ENCODE measurements at places on chromosomes 12 and 14. TPM values are rescaled to one million over a fixed set of nuclear protein-coding genes. Genes with fewer than 3 reads are reported as not detected.

- no peak overlapping the region for H3K4me3 ChIP-seq
- H3K27me3 ChIP-seq = no peaks in the 10 kb centered on the region
- H3K27ac ChIP-seq = no peak overlapping the region
- H3K36me3 ChIP-seq = no peaks in the 10 kb centered on the region
Measured at GRCh38 chr14:22448035-22448904, 140.8 kb downstream of the DAD1 start.

GRCh38 chr12:12779529-12779928, 5.9 kb upstream of the APOLD1 start:
- DNase-seq = no peak
- H3K27me3 ChIP-seq = no peaks in the 10 kb centered on the region
- H3K27ac ChIP-seq = no peak overlapping the region
- no peak overlapping the region for H3K4me3 ChIP-seq
- no peaks in the 10 kb centered on the region for H3K36me3 ChIP-seq
- peaks cover 2% of the 10 kb centered on the region for H3K4me1 ChIP-seq

DNA sequence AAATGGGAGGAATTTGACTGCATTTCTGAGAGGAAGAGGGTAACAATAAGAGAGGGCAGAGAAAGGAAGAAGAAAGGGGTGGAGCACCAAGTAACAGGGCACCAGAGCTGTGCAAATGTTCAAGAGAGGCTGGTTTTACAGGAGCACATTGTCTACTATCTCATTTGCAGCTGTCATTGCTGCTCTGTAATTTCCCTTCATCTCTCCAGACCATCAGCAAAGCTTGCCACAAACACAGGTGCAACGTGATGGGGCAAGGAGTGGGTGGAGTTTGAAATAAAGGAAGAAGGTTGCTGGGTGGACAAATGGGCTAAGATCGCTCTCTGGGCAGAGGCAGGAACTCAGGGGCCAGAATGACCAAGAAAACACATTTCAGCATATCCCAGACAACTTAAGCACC, 47.9 kb upstream of the PLEKHG6 start:
- peaks cover 16% of the 10 kb centered on the region for H3K4me1 ChIP-seq
- H3K4me3 ChIP-seq = no peak overlapping the region
- H3K27me3 ChIP-seq = peaks cover 4% of the 10 kb centered on the region
- H3K36me3 ChIP-seq = no peaks in the 10 kb centered on the region

DNA sequence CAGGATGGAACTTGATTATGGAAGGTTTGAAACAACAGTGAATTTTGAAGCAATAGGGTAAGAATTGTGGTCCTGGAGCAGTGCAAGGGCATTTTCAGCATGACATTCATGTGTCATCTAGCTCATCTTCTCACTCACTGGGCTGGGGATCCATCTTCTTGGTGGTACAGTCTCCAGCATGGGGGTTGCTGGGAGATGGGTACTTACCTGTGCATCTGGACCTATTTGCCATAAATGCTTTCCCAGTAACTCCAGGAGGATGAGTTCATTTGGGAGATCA, 7.2 kb downstream of the HSP90AA1 start:
- peaks cover 62% of the 10 kb centered on the region for H3K36me3 ChIP-seq
- DNase-seq = no peak
- H3K4me3 ChIP-seq = no peak overlapping the region
- H3K4me1 ChIP-seq = peaks cover 37% of the 10 kb centered on the region
- H3K27ac ChIP-seq = peak overlapping the region; percentile 15
- no peaks in the 10 kb centered on the region for H3K27me3 ChIP-seq

DNA sequence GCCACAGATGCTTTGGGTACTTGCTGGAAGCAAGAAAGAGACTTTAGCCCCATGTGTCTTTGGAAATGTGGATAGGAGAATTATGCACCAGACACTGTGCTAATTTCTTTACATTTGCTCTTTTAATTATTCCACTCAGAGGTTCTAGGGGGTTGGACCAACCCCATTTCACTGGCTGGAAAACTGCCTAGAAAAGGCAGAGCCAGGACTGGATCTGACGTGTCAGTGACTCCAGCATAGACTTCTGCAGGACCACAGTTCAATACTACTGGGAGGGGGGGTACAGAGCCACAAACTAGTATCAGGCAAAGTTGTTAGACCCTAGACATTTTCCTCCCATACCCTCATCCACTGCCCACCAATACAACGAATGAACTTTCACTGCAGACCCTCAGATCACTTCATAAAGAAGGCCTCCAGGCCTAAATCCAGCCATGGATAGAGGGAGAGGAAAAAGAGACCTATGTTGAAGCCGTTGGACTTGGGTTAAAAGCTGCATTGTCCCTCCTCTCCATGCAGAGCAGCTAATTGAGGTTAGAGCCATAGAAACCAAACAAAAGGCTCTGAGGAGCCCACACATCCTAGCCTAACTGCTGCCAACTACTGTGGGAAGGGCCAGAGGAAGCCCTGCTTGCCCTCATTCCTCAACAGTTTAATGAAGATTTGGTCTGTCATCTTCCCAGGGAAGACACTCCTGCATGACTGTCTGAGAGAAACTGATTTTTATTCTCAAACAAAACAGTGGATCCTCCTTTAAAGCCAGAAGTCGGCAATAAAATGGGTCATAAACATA, 68.7 kb downstream of the STON2 start:
- DNase-seq = no peak
- H3K27ac ChIP-seq = no peak overlapping the region
- H3K27me3 ChIP-seq = peaks cover 4% of the 10 kb centered on the region
- H3K4me3 ChIP-seq = no peak overlapping the region
- no peaks in the 10 kb centered on the region for H3K36me3 ChIP-seq

DNA sequence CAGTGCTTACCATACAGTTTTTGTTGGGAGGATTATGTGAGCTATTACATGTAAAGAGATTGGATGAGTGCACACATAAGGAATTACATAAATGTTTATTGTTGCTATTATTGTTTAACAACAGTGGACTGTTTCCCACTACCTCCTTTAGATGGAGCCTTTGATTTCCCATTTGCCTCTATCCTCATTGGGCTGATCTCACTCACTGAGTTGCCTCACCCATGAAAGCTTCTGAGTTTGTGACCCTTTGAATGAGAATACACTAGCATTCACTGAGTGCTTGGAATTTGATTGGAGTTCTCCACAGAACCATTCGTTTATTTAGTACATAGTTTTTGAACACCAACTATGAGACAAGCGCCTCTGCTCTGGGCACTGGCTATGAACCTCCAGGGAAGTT, 121.0 kb downstream of the HELB start:
- no peaks in the 10 kb centered on the region for H3K4me1 ChIP-seq
- peaks cover 6% of the 10 kb centered on the region for H3K27me3 ChIP-seq
- no peak for DNase-seq

GRCh38 chr12:46982629-46983392, 96.6 kb upstream of the PCED1B start:
- no peak overlapping the region for H3K27ac ChIP-seq
- H3K4me3 ChIP-seq = no peak overlapping the region
- H3K36me3 ChIP-seq = no peaks in the 10 kb centered on the region
- H3K4me1 ChIP-seq = no peaks in the 10 kb centered on the region
- H3K27me3 ChIP-seq = peaks cover 9% of the 10 kb centered on the region

- peak; percentile 51 for DNase-seq
- H3K4me3 ChIP-seq = no peak overlapping the region
- no peak overlapping the region for H3K27ac ChIP-seq
- H3K4me1 ChIP-seq = peaks cover 23% of the 10 kb centered on the region
- no peaks in the 10 kb centered on the region for H3K36me3 ChIP-seq
- H3K27me3 ChIP-seq = peaks cover 21% of the 10 kb centered on the region
Measured at GRCh38 chr14:105200074-105200473, 19.0 kb upstream of the NUDT14 start.

DNA sequence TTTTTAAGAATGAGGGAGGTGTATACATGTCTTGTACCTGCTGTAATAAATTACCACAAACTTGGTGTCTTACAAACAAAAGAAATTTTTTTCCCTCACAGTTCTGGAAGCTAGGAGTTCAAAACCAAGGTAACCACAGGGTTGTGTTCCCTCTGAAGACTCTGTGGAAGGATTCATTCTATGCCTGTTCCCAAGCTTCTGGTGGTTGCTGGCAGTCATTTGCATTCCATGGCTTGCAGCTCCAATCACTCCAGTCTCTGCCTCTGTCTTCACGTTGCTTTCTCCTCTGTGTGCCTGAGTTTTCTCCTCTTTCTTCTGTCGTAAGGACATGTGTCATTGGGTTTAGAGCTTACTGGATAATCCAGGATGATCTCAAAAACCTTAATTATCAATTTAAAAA, 15.4 kb upstream of the ZNF641 start:
- peaks cover 4% of the 10 kb centered on the region for H3K27me3 ChIP-seq
- no peaks in the 10 kb centered on the region for H3K36me3 ChIP-seq
- DNase-seq = no peak
- H3K4me1 ChIP-seq = peaks cover 2% of the 10 kb centered on the region
- H3K4me3 ChIP-seq = no peak overlapping the region
- H3K27ac ChIP-seq = no peak overlapping the region

GRCh38 chr12:16495196-16495595, 110.8 kb downstream of the LMO3 start:
- no peak for DNase-seq
- no peaks in the 10 kb centered on the region for H3K36me3 ChIP-seq
- no peak overlapping the region for H3K27ac ChIP-seq
- H3K4me3 ChIP-seq = no peak overlapping the region
- no peaks in the 10 kb centered on the region for H3K27me3 ChIP-seq
- no peaks in the 10 kb centered on the region for H3K4me1 ChIP-seq

DNA sequence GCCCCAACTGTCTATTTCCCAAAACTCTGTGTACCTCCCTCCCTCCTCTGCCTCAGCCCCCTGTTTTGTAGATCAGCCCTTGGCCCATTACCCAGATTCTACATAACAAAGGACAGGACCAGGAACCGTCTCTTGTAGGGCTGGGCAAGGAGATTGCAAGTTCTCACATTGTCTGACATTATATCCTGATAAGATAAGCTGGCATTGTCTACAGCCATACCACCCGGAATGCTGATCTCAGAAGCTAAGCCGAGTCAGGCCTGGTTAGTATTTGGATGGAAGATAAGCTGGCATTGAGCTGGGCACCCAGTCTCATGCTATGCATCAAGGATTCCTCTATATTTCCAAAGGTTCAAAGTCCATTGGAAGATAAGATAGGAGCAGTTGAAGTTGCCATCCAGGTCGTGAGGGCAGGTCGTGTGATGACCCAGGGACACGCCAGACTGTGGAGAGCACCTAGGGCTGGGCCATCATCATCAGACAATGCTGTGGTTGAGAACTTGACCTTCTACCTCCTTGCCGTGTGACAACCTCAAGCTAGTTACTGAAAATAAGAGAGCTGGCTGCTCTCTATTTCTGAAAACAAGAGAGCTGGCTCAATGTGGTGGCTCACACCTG, 29.5 kb downstream of the PHETA1 start:
- no peaks in the 10 kb centered on the region for H3K27me3 ChIP-seq
- no peaks in the 10 kb centered on the region for H3K36me3 ChIP-seq
- no peaks in the 10 kb centered on the region for H3K4me1 ChIP-seq
- no peak overlapping the region for H3K27ac ChIP-seq

- H3K4me3 ChIP-seq = no peak overlapping the region
- H3K27me3 ChIP-seq = no peaks in the 10 kb centered on the region
- H3K4me1 ChIP-seq = peaks cover 25% of the 10 kb centered on the region
- no peak overlapping the region for H3K27ac ChIP-seq
Measured at GRCh38 chr12:30687265-30687986, 8.2 kb downstream of the IPO8 start.

DNA sequence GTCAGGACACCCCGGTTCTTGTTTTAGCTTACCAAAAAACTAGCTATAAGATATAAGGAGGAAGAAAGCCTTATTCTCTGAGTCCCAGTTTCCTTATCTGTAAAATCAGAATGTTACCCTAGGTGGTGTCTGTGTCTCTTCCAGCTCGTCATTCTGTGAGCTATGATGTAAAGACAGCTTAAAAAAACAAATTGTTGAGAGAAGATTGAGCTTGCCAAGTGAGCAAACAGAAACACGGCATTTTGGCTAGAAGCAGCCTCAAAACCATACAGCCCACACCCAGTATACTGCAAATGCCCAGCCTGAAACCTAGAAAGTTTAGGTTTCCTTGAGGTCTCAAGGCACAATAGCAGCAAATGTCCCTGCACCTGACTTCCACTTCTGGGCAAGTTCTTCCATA, 151.4 kb downstream of the SSPN start:
- H3K27ac ChIP-seq = no peak overlapping the region
- DNase-seq = no peak
- H3K36me3 ChIP-seq = peaks cover 6% of the 10 kb centered on the region
- H3K27me3 ChIP-seq = no peaks in the 10 kb centered on the region
- H3K4me3 ChIP-seq = no peak overlapping the region

DNA sequence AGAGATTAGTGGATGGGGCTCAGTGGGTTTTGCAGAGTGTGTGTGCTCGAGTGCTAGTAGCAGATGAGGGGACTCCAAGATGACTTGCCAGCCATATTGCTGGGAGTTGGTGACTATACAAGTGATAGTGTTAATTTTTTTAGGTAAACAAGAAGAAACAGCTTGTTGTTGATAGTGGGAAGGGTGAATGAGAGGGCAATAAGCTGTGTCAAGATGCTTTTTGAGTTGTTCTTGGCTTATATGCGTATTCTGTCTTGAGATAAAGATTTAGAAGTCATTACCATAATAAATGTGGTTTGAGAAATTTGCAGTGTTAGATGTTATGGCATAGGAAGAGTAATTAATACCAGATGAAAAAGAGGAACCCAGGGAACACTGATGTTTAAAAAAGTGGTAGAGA, 75.3 kb downstream of the RCOR1 start:
- H3K36me3 ChIP-seq = peaks cover 4% of the 10 kb centered on the region
- H3K4me3 ChIP-seq = no peak overlapping the region
- H3K27ac ChIP-seq = no peak overlapping the region
- no peaks in the 10 kb centered on the region for H3K27me3 ChIP-seq
- peaks cover 16% of the 10 kb centered on the region for H3K4me1 ChIP-seq

- no peaks in the 10 kb centered on the region for H3K36me3 ChIP-seq
- DNase-seq = no peak
- H3K27ac ChIP-seq = no peak overlapping the region
- peaks cover 3% of the 10 kb centered on the region for H3K27me3 ChIP-seq
- no peaks in the 10 kb centered on the region for H3K4me1 ChIP-seq
Measured at GRCh38 chr12:106645074-106645421, 62.2 kb downstream of the RFX4 start.

- no peak overlapping the region for H3K27ac ChIP-seq
- peaks cover 14% of the 10 kb centered on the region for H3K27me3 ChIP-seq
- no peaks in the 10 kb centered on the region for H3K36me3 ChIP-seq
- no peak for DNase-seq
- H3K4me3 ChIP-seq = no peak overlapping the region
- H3K4me1 ChIP-seq = peaks cover 5% of the 10 kb centered on the region
Measured at GRCh38 chr12:3152011-3152511, 74.9 kb downstream of the TSPAN9 start.

Gene DNAH10
- total RNA-seq = 0.43 TPM

Gene NXPH4
- 0.41 TPM for total RNA-seq

Gene ADAMTS20
- total RNA-seq = not detected

Gene IGF1
- total RNA-seq = 0.90 TPM

Gene TMEM179
- not detected for total RNA-seq

Gene PAPLN
- total RNA-seq = 0.29 TPM

All from activated CD8-positive, alpha-beta T cell treated with anti-CD3 and anti-CD28 coated beads for 36 hours (primary cell).